ENCODE measurements at places on chromosomes 1 and 21. TPM values are rescaled to one million over a fixed set of nuclear protein-coding genes. Genes with fewer than 3 reads are reported as not detected.

DNA sequence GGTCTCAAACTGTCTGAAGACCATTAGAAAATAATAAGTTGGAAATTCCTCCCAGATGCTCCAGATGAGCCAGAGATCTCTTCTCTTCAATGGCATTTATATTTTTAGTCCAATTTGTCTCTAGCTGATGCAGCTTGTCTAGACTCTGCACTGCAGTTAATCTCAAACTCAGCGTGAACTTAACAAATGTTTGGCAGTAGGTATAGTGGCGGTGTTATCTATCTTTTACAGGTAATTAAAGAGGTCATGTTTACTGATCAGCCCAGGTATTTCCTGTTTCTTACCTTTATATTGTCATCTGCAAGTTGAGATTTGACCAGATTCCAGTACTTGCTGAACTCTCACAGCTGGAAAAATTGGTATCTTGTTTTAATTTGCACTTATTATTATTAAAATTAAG, 1024.5 kb upstream of the ADGRL2 start:
- no peaks in the 10 kb centered on the region for H3K4me1 ChIP-seq
- H3K27ac ChIP-seq: no peak overlapping the region
- no peaks in the 10 kb centered on the region for H3K36me3 ChIP-seq
- H3K27me3 ChIP-seq: no peaks in the 10 kb centered on the region
- no peak overlapping the region for H3K4me3 ChIP-seq
- DNase-seq: no peak

The PCP4 gene
- not detected for total RNA-seq

- no peaks in the 10 kb centered on the region for H3K27me3 ChIP-seq
- no peaks in the 10 kb centered on the region for H3K4me1 ChIP-seq
- no peak overlapping the region for H3K27ac ChIP-seq
- no peaks in the 10 kb centered on the region for H3K36me3 ChIP-seq
- DNase-seq: no peak
Observed at GRCh38 chr1:1100296-1100695, 15.6 kb downstream of the C1orf159 start.

DNA sequence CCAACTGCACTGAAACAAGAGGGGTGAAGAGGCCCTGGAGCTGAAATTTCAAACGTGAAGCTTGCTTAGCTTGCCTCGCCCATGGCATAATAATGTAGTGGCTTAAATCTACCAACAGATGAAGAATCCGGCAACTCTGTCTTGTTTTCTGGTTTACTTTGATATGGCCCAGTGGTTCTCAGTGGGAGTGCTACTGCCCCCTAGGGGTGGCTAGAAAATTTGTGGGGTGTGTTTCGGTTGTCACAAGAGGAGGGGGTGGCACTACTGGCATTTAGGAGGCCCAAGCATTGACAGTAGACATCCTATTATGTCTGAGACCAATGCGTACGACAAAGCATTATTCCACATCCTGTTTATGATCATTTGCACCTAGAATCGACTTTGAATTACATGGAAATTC, 51.9 kb upstream of the C8B start:
- no peaks in the 10 kb centered on the region for H3K36me3 ChIP-seq
- H3K27me3 ChIP-seq: no peaks in the 10 kb centered on the region
- no peaks in the 10 kb centered on the region for H3K4me1 ChIP-seq
- DNase-seq: no peak
- no peak overlapping the region for H3K27ac ChIP-seq
- H3K4me3 ChIP-seq: no peak overlapping the region

The LRRIQ3 gene
- total RNA-seq: 0.85 TPM

The CFHR4 gene
- total RNA-seq: not detected

DNA sequence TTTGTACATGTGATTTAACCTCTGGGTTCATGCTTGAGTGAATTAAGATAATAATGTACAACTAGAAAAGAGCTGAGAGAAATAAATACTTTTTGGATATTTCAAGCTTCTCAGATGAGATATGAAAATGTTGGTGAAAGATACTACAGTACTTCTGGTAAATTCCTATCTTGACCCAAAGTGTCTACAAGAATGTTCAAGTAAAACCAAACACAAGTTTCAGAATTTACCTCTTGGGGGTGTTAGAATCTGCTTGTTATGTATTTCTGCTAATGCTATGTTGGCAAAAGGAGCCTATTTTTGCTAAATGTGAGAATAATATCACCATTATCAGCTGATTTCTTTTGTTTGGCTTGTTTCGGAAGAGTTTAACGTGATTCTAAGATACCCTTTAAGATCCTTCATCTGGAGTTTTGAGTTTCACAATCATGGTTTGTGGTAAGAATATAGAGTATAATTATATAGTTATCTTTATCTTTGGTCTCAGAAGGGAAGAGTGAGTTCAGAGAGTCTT, 388.5 kb downstream of the LMO4 start:
- no peak overlapping the region for H3K27ac ChIP-seq
- no peak overlapping the region for H3K4me3 ChIP-seq
- H3K36me3 ChIP-seq: no peaks in the 10 kb centered on the region
- no peaks in the 10 kb centered on the region for H3K27me3 ChIP-seq

Data from Panc1 (cell line).